ENCODE measurements at places on chromosomes 4 and X.

GRCh38 chr4:169823685-169824084 lies 65.9 kb upstream of the HPF1 start:
- no peak for DNase-seq

- DNase-seq = no peak
Observed at GRCh38 chr4:121728798-121729226, 32.0 kb upstream of the ANXA5 start.

GRCh38 chrX:107537815-107538214 lies 88.4 kb downstream of the FRMPD3 start:
- no peak for DNase-seq

DNA sequence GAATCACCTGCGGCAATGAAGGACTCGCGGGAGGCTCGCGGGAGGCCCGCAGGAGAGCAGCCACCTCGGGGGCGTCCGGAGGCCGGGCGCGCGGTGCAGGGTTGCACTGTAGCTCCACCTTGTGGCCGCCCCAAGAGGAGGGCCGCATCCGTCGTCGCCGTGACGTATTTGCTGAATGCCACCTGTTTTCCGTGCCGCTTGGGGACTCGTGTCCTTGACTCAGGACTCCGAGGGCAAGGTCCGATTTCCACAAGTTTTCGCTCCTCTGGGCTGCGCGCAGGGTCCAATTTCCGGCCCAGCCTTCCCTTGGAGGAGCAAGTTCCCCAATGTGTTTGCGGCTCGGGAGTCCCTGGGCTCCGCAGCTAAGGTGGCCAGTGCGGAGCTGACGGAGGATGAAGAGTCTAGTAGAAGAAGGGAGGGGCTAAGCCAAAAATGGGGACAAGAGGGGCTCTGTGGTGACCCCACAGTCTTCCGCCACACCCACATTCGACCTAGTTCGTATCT lies 10.7 kb upstream of the DLG3 start:
- no peak for DNase-seq

GRCh38 chr4:31190671-31191070 lies 470.5 kb downstream of the PCDH7 start:
- no peak for DNase-seq

DNA sequence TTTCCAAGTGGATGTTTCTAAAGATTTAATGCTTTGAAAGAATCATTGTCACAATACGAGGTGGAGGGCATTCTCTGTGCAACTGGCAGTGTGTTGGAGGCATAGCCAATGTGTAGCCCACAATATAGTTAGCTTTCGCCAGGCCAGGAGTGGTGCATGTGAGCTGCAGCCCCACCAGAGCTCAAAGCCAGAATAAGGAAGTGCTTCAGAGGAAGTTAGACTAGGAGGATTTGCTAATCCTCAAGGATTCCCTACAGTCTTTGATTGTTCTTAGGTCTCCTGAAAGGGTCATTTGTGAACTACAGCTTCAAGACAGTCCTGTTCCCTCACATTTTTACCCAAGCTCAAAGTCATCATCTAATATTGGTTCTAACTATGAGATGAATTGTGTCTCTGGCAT lies 16.4 kb downstream of the TRPC5OS start:
- DNase-seq = no peak

DNA sequence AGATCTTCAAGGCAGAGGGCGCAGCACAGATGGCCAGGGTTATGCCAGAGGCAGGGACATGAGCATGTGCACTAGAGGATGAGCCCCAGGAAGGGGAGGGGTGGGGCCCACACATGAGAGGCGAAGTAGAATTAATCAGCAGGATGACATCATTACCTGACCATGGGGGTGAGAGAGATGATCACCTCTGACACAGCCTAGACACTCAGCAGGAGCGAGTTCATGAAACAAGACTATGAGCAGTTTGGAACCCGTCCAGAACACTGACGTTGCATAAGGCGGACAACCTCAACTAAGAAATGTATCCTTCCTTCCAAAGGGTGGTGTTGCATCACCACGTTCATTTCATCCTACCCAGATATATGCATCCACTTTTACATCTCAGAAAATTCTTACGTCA lies 446.7 kb upstream of the TENM3 start:
- DNase-seq = no peak

- no peak for DNase-seq
Observed at GRCh38 chrX:40167850-40168479, 70.2 kb upstream of the BCOR start.

DNA sequence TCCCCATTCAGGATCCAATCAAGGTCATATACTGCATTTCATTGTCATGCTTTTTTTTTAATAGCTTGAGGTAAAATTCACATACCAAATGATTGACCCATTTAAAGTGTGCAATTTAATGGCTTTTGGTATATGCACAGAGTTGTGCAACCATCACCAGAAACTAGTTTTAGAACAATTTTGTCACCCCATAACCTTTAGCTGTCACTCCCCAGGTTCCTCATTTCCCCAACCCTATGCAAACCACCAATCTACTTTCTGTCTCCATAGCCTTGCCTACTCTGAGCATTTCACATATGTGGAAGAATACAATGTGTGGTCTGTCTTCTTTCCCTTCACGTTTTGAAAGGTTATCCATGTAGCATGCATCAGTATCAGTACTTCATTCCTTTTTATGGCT lies 1.4 kb upstream of the SMAD1 start:
- DNase-seq = no peak

- DNase-seq = no peak
Observed at GRCh38 chr4:184705692-184706091, 28.2 kb downstream of the CENPU start.

GRCh38 chr4:64272432-64272831 lies 136.8 kb downstream of the TECRL start:
- no peak for DNase-seq

GRCh38 chrX:17377091-17377717 lies 2.2 kb downstream of the NHS start:
- no peak for DNase-seq

GRCh38 chr4:92969650-92970379 lies 666.0 kb downstream of the GRID2 start:
- no peak for DNase-seq

DNA sequence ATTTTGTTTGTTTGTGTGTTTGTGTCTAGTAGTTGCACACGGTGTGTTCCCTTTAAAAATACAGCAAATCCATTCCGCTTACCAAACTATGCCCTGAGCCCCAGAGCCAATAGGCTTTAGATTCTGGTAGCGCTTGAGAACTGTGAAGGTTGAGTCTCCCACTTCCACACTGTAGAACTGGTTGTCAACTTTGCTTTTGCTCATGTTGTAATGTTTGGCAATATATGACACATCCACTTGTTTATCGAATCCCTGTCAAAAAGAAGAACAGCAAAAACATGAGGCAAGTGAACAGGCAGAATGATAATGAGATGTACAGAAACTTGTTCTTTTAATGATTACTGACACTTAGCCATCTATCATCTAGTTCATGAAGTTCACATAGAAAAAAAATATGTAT lies 200.6 kb downstream of the MAPK10 start:
- DNase-seq = no peak

DNA sequence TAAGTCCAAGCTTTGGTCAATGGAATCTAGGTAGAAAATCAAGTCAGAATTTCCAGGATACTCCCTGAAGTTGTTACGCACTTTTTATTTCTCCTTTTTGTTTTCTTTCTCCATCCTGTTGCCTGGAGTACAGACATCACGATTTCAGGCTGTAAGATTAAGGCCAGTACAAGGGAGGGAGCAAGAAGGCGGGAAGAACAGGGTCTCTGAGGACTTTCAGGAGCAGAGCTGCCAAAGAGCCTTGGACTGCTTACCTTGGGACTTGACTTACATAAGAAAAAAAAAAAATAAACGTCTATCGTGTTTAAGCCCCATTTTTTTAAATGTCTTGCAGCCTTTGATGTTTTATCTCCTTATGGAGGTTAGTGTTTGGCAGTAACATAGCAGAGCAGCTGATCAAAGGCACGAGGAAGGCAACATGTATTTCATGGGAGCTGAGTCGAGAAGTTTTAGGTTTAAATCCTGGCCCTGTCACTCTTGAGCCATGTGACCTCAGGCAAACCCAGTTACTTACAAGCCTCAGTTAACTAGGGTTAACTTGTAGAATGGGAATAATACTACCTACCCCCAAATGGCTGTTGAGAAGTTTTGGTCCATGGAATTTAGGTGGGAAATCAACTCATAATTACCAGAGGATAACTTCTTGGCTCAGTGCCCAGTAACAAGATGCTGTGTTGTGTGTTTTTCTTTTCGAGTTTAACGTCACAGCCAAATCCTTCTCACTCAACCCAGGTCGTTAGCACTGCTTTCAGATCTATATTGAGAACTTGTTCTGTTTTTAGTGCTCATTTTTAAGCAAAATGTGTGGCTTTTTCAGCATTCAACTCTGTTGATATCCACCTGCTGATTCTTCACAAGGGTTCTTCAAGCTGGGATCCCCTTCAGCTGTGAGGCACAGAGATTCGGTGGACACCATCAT lies 106.8 kb downstream of the CLNK start:
- no peak for DNase-seq

DNA sequence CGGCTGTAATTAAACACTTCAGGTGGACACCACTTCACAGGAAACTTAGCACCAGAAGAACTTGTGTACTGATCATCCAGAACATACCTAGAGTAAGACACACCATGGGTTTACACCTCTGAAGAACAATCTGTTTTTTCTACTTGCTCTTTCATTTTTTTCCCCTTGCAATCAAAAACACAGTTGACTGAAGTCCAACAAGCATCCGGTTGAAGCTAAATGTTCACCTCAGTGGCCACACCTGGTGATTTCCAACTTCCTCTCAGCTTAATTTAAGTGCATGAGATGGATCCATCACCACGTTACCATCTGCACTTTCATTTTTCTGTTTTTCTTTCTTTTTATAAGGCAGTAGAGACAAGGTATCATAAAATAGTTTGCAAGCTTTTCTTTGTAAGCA lies 4.9 kb upstream of the TXK start:
- no peak for DNase-seq

- DNase-seq = no peak
Observed at GRCh38 chr4:663438-664428, 10.3 kb downstream of the ATP5ME start.

DNA sequence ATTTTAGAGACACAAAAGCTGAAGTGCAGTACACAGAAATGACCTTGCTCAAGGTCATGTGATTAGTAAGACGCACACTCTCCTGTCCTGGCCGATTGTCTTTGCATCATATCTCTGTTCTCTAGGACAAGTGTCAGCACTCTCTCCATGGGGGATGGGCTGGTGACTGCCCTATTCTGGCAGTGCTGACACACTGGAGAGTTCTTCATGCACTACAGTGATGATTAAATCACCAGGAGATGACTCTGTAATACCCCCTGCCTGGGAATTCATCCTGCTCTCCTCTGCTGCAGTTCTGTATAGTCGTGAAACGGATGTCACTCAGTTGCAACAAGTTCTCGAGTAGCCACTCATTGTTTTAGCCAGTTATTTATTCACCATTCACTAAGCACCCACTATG lies 5.3 kb upstream of the SHISA3 start:
- DNase-seq = no peak

DNA sequence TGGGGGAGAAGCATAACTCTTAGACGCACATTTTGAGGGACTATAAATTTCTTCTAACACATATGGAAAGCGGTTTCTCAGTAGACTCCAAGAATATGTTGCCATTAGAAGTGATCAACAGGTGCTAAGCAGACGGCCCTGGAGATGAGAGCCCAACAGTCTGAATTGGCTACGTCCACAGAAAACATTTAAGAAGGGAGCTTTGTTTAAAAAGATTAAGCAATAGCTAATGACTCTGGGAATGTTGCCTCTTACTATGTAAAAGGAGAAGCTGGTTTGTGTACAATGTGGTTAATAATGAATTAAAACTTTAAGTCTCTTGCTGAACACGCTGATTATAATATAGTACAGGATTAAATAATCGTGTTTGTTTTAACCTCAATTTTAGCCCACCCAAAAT lies 399.5 kb downstream of the SMARCA1 start:
- DNase-seq = no peak

DNA sequence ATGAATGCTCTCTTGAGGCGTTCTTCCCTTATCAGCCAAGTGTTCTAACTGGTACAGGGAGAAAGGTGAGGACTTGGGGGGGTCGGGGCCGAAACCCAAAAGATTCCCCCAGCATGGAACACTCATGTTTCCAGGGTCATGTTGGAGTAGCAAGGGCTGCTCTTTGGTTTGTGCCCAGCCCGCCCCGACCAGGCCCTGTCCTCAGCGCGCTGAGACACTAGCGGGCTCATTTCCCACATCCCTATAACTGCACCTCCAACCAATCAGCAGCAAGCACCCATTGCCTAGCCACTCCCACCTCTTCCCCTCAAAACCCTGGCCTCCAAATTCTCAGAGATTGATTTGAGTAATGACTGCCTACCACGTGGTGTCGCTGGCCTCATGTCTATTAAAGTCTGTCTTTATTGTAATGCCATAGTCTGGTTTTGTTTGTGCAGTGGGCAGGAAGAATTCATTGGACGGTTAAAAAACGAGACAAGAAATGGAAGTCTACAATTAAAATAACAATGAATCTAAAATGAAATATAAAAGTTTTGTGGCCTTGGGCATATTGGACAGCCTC lies 1928.4 kb downstream of the STIM2 start:
- no peak for DNase-seq

- DNase-seq = no peak
Observed at GRCh38 chrX:95076449-95076848, 1402.4 kb downstream of the FAM133A start.

- DNase-seq = no peak
Observed at GRCh38 chr4:64713256-64713840, 304.1 kb upstream of the TECRL start.

DNA sequence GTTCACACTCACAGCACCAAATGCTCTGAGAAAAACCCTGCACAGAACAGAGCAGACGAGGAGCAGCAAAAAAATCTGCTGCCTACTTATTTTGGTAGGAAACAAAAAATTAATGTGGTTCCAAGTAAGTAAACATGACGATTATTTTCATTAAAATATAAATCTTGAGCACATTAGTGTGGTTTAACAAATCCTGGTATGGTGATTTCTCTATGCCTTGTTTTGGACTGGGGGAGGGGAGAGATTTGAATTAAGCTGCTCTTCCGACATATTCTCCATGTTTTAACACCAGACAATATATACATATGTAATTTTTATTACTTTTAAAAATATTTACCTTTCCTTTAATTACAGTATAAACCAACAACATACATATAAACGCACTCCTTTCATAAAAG lies 1.8 kb downstream of the CAMK2D start:
- DNase-seq = no peak

GRCh38 chr4:244471-244870 lies 60.8 kb downstream of the ZNF732 start:
- DNase-seq = no peak

DNA sequence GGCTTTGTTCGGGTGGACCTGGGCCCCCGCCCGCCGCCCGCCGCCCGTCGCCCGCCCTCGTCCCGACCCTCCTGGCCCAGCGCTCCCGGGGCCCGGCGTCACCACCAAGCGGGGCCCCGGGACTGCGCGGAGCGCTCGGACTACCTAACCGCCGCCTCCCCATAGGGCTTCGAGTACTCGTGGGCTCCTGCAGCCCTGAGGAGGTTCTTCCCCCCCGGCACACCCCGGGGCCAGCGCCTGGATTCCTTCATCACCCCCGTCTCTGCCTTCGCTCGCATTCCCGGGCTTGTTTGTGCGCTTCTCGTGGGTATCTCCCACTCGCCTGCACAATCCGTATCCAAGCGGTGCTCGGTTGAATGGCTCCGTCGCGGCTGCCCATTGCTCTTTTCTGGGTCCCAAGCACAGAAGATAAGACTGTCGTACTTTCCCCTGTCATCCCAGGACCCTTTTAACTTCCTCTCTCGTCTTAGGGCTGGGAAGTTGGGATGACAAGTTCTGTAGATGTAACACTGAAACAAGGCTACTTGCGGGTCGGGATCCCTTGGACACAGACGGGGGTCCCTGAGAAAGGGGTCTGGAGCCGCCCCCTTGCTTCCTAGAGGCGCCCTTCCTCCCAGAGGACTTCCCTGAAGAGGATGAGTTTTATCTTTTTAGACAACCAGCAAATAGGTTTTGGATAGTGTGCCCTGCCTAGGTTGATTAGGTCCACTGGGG lies 565 bp downstream of the MOB1B start:
- DNase-seq = no peak

Measured in GOT3 (cell line).